Fibroblast of gingiva (primary cell): ENCODE measurements at places on chromosomes 7 and 10.
A peak's percentile ranks its signal among the peaks of the same experiment; 100 is the strongest.

DNA sequence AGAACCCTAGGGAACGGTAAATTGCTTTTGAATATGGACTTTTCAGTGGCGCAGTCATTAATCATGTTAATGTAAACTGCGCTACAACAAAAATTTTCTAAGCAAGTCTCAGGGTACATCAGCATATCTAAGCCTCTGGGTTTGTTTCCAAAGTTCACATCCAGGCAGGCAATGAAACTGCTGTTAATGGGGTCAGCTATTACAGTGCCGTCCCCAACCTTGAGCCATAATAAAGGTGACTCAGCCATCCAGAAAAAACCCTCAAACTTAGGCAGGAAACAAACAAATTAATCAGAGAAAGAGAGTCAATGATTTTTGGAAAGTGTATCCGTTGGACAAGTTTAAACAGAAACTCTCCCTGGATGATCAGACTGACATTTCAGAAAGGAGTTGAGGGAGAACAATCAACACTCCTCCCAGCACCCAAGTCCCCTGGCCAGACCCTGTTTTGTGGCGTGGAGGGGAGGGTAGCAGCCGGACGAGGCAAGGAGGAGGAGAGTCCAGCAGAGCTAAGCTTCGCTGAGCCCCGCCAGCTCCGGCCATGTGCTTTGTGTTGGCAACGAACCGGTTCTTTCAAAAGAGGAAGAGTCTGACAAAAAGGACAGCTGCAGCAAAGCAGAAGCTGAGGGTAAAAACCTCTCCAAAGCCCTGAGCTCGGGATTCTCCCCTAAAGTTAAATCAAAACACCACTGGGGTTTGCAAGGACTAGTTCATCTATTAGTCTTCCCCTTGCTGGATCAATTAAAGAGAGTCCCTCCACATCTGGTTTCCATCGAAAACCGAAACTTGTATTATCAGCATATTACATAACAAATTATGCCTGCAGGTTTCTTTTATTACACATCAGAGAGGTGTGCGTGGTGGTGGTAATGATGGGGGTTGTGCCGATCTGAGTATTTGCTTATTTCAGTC lies 3.6 kb downstream of the FAM53B start:
- peak; percentile 38 for DNase-seq

GRCh38 chr10:103551619-103552602 lies 58.4 kb downstream of the NEURL1 start:
- no peak for DNase-seq

DNA sequence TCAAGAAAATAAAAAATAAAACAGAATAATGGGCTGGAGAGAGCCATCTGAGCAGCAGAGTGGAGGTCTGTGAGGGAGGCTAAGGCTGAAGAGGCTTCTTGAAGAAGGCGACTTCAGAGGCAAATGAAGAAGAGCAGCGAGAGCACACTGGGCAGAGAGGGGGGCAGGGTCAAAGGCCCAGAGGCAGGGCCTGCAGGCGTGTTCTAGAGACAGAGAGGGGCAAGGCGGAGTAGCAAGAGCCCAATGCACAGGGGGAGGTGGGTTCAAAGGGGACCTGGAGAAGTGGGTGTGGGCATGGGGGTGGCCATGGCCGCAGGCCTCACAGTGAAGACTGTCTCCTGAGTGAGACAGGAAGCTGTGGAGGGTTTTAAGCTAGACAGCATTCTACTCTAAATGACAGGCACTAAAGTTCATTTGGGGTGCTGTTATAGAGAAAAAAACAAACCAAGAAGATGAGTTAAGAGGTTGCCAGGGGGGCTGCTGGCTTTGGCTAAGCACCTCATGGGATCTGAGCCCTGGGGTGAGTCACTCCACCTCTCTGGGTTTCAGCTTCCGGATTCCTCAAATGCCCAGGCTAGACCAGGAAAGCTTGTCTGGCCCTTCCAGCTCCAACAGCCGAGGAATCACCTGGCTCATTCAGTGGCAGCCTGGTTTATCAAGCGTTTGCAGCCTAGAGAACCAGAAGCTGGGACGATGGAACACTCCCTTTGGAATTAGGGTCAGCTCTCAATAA lies 81.7 kb downstream of the DLG5 start:
- peak; percentile 54 for DNase-seq

DNA sequence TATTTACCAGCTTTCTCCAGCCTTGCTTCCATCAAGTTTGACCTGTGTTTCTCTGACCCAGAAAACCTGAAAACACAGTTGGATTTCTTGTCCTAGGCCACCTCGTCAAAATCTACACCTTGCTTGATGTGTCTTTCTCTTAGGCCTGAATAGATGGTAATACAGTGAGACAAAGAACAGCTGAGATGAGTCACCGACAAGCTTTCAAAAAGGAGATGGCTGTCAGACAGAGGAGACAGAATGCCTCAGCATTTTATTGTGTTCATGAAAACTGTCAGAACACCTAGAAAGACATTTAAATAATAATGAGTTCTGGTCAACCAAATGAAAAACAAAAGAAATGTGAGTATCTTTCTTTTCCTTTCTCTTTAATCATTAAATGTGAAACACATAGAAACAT lies 119.7 kb upstream of the SORCS1 start:
- no peak for DNase-seq

GRCh38 chr10:99285881-99286280 lies 43.3 kb upstream of the CNNM1 start:
- peak; percentile 30 for DNase-seq

DNA sequence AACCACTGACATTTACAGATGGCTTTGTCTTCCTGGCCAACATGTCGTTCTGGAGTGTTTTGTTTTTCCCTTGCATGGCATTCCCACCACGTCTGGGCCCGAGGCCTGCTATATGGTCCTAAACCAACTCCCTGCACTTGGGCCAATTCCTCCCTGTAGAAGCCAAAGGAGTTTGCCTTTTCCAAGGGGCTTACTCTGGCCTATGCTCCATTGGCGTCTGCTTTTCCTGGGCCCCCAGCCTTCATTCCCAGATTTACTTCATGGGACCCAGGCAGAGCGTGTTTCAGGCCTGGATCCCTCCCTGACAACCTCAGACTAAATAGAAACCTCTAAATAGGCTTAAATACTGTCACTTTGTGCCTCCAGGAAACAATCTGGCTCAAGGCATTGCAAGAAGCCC lies 60.7 kb downstream of the MINDY4 start:
- DNase-seq = no peak

GRCh38 chr7:90896458-90896857 lies 300.3 kb downstream of the CDK14 start:
- peak; percentile 6 for DNase-seq

GRCh38 chr10:69088801-69089501 lies 1.0 kb downstream of the SRGN start:
- DNase-seq = peak; percentile 85

DNA sequence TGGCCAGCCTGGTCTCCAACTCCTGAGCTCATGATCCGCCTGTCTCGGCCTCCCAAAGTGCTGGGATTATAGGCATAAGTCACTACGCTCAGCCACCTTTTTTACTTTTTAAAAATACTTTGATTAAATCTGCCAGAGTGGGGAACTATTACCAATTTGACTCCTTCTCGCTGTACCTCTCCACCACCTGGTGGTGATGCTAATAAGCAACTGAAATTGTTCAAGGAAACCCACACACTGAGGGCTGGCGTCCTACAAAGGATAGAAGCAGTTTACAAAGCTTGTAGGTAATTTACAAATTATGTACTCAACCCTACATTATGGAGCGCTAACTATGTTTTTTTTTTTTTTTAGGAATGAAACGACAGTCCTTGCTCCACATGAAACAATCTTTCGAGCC lies 111.1 kb downstream of the CPED1 start:
- DNase-seq = no peak
